Anterior cingulate cortex (tissue), 58 donors: ENCODE measurements at places on chromosomes 2 and 18.

GRCh38 chr18:49648326-49648725 lies 86.5 kb downstream of the LIPG start:
- no peak for DNase-seq

GRCh38 chr2:64655018-64655664 lies 1.4 kb upstream of the SERTAD2 start:
- DNase-seq = no peak

DNA sequence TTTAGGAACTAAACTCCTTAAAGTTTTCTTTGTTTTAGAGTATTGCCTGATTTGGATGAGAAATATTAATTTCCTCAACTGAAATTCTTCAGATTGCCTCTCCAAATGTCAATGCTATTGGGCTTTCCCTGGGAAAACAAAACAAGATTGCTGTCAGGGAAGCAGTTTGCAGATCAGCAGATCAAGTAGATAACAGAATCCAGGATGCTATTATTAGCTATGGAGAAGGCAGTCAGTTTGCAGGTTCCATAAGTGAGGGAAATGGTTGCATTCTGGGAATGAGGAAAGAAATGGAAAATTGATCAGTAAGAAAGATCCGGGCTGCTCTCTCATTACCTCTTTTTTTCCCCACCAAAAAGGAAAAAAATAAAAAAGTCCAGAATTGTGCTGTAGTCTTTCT lies 11.0 kb downstream of the LINC00305 start:
- DNase-seq = no peak

- no peak for DNase-seq
Observed at GRCh38 chr2:143026411-143027054, 102.7 kb upstream of the ARHGAP15 start.

- DNase-seq = no peak
Observed at GRCh38 chr18:43846299-43846698, 569.0 kb upstream of the SYT4 start.

DNA sequence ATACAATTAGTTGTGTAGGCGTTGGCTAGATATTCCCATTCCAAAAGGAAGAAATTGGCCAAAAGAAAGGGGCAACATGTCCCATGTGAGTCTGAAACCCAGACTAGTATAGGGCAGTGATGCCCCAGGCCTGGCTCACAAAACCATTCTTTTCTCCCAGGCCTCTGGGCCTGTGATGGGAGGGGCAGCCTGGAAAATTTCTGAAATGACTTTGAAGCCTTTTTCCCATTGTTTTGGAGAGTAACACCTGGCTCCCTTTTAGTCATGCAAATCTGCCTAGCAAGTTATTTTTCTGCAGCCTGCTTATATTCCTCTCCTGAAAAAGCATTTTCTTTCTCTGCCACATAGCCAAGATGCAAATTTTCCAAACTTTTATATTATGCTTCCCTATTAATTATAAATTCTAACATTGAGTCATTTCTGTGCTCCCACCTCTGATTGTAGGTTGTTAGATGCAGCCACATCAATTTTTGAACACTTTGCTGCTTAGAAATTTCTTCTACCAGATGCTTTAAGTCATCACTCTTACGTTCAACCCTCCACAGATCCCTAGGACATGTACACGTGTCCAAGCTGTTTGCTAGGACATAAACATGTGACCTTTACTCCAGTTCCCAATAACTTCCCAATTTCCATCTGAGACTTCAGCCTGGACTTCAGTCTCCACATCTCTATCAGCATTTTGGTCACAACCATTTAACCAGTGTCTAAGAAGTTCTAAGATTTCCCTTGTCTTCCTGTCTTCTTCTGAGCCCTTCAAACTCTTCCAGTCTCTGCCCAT lies 76.1 kb upstream of the MC4R start:
- DNase-seq = no peak

GRCh38 chr2:180656455-180656847 lies 324.0 kb upstream of the UBE2E3 start:
- DNase-seq = no peak

- DNase-seq = no peak
Observed at GRCh38 chr2:196234672-196235071, 63.3 kb upstream of the STK17B start.

DNA sequence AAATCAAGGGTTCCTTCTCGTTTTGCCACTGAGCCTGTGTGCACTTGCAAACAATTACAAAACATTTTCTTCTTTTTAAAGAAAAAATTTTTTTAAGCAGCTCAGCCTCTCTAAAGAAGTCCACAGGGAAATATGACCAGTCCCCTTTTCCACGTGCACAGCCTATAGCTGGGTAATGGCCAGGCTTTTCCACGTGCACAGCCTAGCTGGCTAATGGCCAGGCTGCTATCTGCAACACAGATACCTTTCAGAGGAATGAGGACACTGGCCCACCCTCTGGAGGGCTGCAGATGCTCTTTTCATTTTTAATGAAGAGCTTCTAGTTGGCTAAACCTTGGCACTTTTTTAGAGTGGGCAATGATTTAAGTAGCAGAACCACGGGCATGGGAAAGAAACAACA lies 46.3 kb downstream of the ASB18 start:
- DNase-seq = no peak

DNA sequence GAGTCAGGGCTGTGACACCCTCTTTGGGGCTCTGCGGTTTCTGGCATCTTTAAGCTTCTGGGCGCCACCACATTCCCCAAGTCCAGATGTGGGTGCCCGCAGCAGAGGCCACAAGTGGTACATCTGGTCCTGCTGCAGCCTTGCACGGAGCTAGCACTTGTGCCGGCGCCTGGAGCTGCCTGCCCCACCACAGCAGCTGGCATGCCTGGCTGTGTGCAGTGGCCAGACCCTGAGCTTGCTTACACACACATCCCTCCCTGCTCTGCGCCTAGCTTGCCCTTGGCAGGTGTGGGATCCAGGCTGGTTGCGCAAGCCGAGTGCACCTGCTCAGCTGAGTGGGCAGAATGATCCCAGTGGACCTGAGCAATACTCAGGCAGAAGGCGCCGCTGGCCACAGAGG lies 27.3 kb downstream of the SLC4A10 start:
- no peak for DNase-seq

DNA sequence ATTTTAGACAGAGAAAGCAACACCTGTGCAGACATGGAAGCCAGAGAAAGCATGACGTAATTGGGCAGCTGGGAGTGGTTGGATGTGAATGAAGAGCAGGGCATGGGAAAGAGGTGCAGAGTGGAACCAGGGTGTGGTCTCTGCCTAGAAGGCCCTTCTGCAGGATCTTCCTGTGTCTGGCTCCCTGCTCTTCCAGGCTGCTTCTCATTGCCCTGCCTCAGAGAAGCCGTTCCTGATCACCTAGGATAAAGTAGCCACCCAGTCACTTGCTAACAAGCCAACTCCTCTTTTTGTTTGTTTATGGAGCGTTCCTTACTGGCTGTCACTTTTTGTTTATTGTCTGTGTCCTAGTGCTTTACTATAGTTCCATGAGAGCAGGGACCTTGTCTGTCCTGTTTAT lies 28.5 kb downstream of the GALNT1 start:
- DNase-seq = no peak

DNA sequence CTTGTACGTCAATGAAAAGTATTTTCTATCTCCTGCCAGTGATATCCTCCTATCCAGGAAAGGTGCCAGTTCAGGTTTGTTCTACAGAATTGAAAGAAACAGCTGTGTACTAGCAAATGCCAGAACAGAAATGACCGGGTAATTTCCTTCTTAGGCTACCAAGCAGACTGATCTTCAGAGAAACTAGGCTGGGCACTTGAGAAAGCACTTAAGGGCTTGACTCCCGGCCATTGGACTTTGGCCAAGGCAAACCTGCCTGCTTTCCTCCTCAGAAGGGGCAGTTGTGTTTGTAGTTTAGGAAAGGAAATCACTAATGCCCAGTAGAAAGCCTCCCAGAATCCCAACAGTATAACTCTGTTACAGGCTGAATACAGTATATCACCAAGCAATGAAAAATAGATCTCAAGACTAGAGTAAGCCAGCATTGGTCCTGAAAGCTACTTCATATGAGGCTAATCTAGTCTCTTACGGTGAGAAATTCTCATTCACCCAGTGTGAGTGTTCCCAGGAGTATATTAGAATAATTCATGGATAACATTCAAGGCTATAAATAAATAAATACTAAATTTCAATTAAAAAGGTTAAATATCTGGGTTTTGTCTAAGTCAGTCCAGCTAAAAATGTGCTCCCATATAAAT lies 43.0 kb upstream of the COL5A2 start:
- no peak for DNase-seq

DNA sequence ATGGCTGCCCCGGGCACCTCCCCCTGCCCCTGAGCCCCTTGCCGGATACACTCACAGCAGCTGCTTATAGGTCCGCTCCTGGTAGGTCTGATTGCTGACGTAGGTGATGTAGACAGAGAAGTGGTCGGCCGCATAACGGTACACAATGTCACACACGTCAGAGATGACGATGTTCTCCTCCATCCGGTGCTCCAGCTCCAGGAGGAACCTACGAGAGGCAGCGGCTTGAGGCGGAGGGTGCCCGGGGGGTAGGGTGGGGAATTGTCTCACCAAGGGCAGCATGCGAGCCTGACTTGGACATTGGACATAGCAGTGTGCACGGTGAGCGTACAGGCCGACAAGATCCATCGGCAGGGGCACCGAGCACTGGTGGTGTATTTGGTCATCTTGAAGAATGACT lies 22.8 kb downstream of the SNORC start:
- DNase-seq = no peak

- DNase-seq = no peak
Observed at GRCh38 chr2:216202626-216203250, 93.6 kb downstream of the XRCC5 start.

GRCh38 chr18:60277855-60278480 lies 94.6 kb downstream of the MC4R start:
- no peak for DNase-seq

GRCh38 chr18:7198326-7198725 lies 32.6 kb upstream of the LRRC30 start:
- no peak for DNase-seq

GRCh38 chr2:42969231-42970150 lies 177.1 kb upstream of the HAAO start:
- DNase-seq = no peak

GRCh38 chr18:58662118-58662517 lies 9.1 kb upstream of the MALT1 start:
- DNase-seq = no peak
